NCI-H1105 treated with DMSO at 0.1 percent for 48 hours (cell line): ENCODE measurements at places on chromosomes 12 and 14.
A peak's percentile ranks its signal among the peaks of the same experiment; 100 is the strongest.

DNA sequence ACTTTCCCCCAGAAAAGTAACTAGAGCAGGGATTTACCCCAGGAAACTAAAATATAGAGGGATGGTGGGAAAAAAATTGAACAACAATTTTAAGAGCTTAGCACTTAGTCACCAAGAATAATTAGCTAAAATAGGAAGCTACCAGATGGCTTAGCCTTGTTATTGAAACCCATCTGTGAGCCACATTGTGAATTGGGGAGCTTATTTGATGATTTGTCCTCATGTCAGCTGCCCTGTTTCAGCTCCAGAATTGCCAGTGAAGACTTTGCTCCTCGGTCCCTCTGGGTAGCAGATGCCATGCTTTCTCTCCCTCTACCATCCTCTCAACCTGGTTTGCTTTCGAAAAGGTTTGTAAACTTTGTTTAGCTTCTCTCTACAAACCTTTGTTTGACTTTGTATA, 67.7 kb upstream of the PTHLH start:
- no peak for DNase-seq

DNA sequence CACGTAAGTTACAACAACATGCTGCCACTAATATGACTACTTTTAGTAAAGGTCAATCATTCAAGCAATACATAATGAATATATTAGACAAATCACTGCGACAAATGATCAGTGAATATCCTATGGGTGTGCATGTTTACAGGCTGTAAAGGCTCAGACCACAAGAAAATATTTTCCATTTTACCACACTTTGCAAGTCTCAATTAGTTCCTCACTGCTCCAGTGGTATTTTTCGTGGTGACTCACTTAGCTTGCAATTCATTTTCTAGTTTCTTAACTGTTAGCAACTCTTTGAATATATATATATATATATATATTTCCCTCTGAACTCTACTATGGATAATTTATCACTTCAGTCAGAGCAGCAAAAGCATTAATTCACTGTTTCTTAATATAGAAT, 96.9 kb downstream of the EML5 start:
- no peak for DNase-seq

- no peak for DNase-seq
Measured at GRCh38 chr12:9132008-9132535, 16.4 kb upstream of the A2M start.

DNA sequence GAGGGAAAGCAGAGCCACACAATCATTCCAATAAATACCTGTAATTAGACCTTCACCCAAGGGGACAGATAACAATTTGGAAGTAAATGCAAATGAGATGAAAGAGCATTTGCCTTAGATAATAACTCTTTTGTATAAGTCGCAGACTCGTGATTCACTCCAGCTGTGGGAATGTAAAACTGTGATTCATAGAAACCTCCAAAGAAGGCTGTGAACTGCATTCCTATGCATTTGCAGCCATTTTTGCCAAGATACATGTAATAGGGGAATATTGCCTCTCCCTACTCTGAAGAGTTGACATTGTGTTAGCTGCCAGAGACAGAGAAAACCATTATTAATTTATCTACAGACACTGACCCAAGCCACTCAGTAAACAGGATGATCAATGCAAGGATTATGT, 181.9 kb upstream of the ARHGAP5 start:
- DNase-seq: no peak

GRCh38 chr12:132711080-132711843, 620 bp downstream of the PGAM5 start:
- peak; percentile 15 for DNase-seq
